Kidney glomerular epithelial cell (primary cell): ENCODE measurements at places on chromosomes 2 and 18.

DNA sequence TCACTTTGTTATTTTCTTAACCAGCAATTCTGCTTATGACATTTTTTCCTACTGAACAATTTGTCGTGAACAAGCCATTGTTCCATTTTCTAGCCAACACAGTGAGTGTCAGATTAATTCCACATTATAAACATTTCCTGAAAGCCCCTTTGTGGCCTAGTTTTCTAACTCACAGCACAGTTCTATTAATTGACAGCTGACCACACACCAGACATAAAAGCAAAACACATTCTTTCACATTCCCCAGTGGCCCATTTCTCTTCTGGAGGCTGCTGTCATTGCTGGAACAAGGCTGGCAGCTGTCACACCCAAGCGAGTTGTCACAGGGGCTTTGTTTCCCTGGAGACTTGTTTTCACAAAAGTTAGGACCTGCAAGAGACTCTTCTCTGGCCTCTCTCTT is 50.7 kb downstream of the RNF152 start:
- no peak for DNase-seq

GRCh38 chr2:23449413-23449812 is 64.4 kb downstream of the KLHL29 start:
- DNase-seq, result no peak

DNA sequence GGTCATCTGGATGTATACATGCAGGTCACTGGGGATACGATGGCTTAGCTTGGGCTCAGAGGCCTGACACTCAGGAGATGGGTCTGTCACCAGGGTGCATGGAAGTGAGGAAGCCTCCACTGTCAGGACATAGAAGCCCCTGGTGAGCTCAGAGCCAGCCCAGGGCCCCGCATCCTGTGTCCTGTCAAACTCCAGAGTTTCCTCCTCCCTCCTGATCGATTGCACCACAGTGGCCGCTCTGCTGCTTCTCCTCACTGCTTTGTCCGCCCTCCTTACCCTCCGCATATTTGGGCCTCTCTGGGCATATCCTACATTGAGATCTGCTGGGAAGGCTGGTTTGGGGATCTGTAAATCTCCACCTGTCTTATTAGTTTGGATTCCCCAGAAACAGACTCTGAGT is 37.5 kb upstream of the ATG16L1 start:
- no peak for DNase-seq

DNA sequence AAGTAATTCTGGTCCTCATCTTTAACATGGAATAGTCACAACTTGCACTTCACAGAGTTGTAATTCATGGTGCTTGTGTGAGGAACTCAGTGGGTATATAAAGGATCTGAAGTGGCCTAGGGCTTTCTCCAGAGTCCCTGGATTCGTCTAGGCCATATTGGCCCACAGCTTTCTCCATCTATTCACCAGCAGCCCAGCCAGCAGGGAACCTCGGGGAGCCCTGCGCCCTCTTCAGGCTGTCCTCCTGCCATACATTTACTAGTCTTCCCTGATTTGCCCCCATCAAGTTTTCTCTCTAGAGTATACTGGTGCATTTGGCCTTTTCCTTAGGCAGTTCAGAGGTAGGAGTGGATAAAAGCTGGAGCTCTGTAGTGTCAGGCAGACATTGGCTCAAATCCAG is 278.3 kb downstream of the MYCN start:
- DNase-seq, result no peak

DNA sequence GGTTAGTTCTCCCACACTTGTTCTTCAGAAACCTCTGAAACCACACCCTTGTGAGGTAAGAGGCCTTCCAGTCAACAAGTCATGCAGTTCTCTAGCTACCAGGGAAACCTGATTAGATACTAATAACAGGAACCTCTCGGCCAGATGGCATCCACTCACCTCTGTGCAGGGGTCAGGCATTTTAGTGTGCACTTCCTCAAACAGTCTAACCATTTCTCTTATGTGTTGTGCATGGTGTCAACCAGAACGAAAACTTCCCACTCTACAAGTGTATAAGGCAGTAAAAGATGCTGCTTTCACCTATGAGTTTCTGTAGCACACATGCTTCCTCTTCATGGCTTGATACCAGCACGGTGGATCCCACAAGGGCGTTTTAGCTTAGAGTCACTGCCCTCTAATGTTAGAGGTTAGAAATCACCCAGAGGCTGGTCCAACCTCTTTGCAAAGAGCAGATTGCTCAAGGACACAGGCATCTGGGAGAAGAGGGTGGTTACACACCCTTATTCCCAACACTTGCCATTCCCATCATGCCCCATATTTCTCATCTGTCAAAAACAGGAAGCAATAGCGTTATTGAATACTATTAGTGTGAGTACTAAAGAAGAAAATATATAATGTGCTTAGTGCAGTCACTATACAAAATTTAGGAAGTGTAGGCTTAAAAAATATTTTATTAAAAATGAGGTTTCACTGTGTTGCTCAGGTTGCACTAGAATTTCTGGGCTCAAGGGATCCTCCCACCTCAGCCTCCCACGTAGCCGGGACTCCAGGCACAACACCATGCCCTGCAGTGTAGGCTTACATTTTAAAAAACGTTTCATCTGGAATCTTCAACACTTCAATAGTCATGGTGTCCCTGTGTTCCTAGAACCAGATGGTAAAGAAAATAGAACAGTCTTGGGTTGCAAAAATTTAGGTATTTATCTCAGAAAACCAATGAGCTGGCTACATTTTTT is 34.5 kb upstream of the RAB31 start:
- DNase-seq, result peak; percentile 96

DNA sequence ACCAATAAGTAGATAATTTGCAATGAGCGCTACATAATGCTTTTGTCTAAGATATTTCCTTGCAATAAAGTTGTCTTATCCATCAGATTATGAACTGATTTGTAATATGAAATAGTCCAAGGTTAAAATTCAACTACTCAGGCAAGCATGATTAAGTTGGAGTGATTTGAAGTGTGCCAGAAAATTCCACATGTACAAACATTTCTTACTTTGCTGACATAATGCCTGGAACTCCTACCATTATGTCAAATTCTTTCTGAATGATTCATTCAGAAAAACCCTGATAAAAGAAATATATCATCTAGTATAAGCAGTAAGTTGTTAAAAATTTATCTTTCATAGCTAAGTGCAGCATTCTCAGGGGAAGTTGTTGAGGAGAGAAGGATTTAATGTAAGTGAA is 87.3 kb downstream of the CBLN2 start:
- DNase-seq, result peak; percentile 90

- no peak for DNase-seq
These were observed 28.1 kb downstream of the GFPT1 start for GRCh38 chr2:69358914-69359313.

- no peak for DNase-seq
These were observed 124.8 kb downstream of the FIGN start for GRCh38 chr2:163610817-163611556.

GRCh38 chr2:147223553-147224060 is 621.2 kb upstream of the ACVR2A start:
- DNase-seq, result no peak

DNA sequence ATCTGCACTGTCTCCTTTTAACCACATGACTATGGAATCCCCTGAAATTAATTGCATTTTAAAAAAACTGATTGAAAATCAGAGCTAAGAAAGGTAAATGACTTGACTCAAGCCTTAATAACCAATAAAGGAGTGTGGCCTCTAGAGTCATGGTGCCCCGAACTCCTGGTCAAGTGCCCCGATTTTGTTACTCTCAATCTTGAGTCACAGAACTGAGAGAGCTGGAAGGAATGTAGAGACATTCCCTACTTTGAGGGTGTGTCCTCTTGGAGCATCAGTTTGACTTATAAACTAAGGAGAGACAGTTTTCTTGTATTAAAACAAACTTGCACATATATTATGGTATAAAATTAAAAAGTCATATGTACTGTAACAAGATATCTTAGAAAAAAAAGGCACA is 2.4 kb downstream of the WDR43 start:
- DNase-seq, result no peak

GRCh38 chr2:121092095-121092494 is 192.9 kb downstream of the TFCP2L1 start:
- DNase-seq, result no peak

- DNase-seq, result no peak
These were observed 1432.2 kb downstream of the LRP1B start for GRCh38 chr2:140698636-140699035.

GRCh38 chr18:26051843-26052242 is 38.6 kb downstream of the SS18 start:
- DNase-seq, result no peak

GRCh38 chr18:59202258-59202820 is 17.6 kb upstream of the GRP start:
- DNase-seq, result no peak

DNA sequence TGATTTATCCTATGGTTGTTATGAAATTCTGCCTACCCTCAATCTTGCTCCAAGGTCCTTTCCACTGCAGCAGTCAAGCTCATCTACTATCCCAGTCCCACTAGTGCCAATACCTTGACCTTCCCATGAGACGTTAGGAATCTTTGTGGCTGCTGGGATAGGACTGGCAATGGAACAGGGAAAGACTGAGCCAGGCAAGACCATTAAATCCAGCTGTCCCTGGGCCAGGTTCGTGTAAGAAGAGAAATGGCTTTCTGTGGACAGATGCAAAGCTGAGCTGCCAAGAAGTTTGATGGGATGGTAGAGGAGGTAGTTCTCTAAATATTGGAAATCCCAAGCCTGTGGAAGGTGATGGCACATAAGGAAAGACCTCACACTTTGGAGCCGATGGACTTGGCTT is 50.1 kb upstream of the TMEM17 start:
- no peak for DNase-seq

DNA sequence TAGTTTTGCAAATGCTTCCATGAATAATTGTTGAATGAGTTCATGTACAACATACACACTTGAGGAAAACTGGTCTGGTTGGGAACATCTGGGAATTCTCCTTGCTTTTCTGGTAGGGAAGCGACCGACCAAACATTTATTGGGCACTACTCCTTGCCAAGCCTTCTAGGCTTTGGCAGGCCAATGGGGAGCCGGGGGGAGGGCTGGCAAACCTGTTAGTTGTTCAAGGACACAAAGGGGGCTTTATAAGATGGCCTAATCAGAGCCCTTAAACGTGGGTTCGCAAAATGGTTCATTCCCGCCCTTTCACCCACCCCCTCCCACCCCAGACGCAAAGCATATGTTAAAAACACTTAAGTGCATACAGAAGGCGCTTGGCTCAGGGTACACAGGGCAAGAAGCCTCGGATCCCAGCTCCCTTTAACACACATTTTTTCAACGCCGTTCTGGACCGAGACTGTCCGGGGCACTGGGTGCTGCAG is 844 bp upstream of the VSNL1 start:
- DNase-seq, result no peak

DNA sequence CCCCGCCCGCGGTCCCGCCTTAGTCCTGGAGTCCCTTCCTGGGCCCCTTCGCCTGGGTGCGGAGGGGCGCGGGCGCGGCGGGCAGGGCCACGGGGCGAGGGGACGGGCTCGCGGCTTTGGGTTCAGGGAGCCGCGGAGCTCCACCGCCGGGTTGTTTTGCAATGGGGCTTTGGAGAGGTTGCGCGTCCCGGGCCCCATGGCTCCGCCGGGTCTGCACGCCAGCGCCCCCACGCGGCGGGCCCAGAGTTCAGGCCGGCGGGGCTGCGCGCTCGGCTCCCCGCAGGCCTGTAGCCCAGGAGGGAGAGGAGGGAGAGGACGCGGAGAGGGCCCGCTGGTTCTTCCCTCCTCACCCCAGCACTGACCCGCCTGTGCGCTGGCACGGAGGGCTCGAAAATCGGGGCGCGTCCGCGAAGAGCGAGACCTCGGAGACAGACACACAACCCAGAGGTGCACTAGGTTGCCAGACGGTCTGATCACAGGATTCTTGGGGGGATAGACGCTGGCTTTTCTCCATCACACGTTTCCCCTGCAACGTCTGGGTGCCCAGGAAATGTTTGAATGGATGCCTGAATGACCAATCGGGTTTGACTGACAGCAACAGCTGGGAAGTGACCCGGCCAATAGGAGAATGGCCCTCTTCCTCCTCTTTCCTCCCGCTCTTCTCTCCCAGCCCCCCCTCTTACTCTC is 4.9 kb upstream of the SIX2 start:
- DNase-seq, result peak; percentile 40

GRCh38 chr2:112621790-112622527 is 23.8 kb upstream of the SLC20A1 start:
- no peak for DNase-seq

DNA sequence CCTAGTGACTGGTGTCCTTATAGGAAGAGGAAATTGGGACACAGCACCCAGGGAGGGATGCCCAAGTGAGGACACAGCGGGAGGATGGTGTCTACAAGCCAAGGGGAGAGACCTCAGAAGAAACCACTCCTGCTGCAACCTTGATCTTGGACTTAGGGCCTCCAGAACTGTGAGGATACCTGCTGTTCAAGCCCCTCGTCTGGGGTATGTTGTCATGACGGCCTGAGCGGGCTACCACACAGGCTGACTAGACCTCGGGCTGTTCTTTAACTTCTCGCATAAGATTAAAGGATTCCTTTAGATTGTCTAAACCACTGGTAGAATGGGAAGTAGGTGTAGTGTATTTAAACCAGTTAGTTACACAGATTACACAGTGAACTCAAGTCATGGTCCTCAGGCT is 138.3 kb downstream of the ASB1 start:
- DNase-seq, result no peak

GRCh38 chr2:23589220-23589647 is 204.3 kb downstream of the KLHL29 start:
- DNase-seq, result no peak

DNA sequence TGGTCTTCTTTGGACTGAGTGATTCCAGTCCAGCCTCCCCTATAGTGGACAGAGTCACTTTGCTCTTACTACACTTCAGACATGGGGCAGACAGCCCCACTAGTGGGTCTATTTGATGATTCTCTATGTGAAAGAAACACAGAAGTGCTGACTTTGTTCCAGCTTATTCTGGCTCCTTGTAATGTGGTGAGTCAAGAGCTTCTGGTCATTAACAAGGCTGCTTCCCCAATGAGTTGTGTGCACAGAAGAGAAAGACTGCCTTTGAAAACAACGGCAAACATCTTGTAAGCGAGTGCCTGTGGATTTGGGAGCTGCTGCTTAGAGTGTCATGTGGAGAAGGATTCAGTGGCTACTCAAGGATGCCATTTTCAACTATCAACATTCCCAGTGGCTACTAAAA is 39.1 kb downstream of the RMC1 start:
- no peak for DNase-seq

- no peak for DNase-seq
These were observed 28.1 kb downstream of the FAP start for GRCh38 chr2:162215162-162215561.

GRCh38 chr2:222752746-222753145 is 81.3 kb downstream of the MOGAT1 start:
- no peak for DNase-seq

DNA sequence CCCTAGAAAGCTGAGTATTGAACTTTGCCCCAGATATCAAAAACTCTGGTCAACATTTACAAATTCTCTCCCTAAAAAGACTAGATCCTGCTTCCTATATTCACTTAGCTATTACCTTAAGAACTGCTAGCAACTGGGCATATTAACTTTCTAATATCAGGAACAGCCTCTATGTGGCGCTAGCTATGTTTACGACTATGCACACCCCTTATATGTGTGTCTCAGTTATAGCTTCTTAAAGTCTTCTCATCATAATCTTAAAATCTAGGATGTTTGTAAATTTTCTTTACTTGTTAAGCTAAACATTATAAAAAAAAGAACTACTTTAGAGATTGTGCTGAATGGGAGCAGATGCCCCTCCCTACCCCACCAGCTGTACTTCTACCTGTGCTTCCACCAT is 1.7 kb upstream of the STAMBP start:
- DNase-seq, result peak; percentile 50

- DNase-seq, result peak; percentile 21
These were observed 209.2 kb downstream of the MCFD2 start for GRCh38 chr2:46706264-46706983.
